ENCODE measurements at places on chromosomes 2 and 18.

DNA sequence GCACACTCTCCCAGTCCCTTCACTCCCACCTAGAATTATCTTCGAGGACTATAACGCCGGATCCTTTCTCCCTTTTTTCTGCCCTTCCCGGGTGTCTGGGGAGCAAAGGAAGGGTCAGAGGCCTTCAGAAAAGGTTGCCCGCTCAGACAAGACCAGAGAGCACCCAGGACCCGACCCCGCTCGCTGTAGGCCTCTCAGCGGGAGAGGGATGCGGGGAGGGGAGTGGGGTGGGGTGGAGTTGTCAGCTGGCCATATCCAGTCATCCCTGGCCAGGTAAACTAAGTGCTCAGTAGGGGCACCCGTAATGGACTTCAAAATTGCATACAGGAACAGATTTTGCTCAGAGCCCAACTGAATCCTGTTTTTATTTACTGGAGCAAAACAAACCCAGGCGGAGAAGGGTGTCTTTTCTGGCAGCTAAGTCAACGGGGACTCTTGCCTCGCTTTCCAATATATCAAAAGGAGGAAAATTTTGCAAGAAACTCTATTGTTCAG, 65.0 kb downstream of the NOL4 start:
- no peak for DNase-seq

- DNase-seq, result no peak
Observed at GRCh38 chr2:117917223-117917917, 96.5 kb downstream of the CCDC93 start.

DNA sequence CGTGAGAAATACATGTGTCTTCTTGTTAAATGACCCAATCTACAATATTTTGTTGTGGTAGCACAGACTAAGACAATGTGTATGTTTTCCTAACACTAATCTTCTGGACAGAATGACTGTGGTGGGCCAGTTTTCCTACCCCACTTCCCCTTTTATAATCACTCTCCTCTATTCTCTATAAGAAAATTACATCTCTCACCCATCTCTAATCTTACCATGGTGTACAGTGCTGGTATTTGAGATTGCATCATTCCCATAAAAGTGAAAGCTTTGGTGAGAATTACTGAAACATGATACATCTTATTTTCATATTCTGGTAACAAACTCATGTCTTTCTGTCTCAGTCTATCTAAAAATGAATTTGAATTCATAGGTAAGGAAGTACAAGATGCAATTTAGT, 40.5 kb downstream of the CAVIN2 start:
- no peak for DNase-seq

DNA sequence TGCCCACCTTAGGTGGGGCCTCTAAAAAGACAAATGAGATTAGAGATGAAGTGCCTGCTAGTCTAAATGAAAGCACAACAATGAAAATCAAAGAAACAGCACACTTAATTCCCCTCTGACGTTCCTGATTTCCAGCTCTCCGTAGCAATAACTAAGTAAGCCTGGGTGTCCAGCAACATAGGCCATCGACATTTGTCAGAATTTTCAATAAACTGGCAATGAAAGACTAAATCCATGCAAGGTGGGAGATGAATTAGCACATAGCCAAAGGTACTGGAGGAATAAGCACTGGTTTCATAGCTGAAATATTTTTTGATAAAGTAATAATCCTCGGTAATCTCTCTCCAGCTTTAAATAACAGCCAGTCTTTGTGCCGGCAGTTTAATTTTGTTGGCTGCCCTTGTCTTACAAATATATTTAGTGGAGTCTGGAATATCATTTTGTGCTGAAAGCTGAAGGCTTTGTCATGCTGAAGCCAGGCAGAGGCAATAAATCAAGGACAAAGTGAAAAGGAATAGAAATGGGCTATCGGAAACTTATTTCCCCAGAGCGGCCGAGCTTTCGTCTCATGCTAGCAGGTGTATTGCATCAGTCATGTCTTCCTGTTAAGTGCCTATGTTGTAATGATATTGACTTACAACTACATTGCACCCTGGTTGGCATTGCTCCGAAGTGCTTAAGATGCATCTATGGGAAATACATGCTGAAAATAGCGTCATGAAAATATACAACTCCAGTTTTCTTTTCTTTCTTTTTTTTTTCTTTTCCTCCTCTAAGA, 790.1 kb downstream of the CNTNAP5 start:
- DNase-seq, result no peak

DNA sequence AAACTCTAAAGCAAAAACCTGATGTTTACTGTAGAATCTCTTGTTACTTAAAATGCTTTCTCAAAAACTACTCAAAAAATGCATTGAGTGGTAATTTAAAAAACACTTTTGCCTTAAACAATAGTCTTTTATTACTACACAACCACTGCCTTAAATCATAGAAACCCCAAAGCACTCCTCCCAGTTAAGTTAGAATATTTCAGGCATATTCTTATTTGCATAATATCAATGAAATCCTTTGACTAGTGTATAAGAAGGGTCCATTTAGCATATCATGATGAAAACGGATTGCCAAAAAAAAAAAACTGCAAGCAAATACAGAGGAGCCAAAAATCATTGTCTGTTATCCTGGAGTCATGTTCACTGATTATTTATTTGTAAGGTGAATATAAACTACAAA, 119.2 kb downstream of the PTPRM start:
- DNase-seq, result no peak

GRCh38 chr2:128520340-128520739, 201.7 kb upstream of the HS6ST1 start:
- no peak for DNase-seq

- DNase-seq, result no peak
Observed at GRCh38 chr2:85582492-85582891, 1.7 kb upstream of the VAMP5 start.

- no peak for DNase-seq
Observed at GRCh38 chr2:187397886-187398285, 50.2 kb downstream of the CALCRL start.

DNA sequence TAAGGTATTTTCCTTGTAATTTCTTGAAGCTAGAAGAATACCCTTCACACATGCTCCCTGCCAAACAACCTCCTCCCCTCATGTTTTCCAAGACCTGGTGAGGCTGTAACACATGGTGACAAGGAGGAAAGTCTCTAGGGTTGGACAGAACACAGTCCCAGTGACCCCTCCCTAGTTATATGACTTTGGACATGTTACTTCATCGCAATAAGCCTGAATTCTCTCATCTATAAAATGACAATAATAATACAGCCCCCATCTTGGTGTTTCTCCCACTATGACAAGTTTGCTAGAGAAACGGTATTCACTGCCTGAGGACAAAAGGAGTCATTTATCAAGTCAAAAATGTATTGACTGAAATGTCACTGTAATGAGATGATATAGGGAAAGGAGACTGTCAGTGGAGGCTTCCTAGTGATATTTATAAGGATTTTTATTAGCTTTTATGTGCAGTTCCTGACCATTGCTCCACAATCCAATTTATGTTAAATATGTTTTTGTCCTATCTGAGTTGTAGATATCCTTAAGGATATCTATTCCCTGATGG, 464.4 kb downstream of the SUCLG1 start:
- DNase-seq, result no peak

GRCh38 chr2:142020368-142020767, 110.4 kb downstream of the LRP1B start:
- DNase-seq, result no peak

DNA sequence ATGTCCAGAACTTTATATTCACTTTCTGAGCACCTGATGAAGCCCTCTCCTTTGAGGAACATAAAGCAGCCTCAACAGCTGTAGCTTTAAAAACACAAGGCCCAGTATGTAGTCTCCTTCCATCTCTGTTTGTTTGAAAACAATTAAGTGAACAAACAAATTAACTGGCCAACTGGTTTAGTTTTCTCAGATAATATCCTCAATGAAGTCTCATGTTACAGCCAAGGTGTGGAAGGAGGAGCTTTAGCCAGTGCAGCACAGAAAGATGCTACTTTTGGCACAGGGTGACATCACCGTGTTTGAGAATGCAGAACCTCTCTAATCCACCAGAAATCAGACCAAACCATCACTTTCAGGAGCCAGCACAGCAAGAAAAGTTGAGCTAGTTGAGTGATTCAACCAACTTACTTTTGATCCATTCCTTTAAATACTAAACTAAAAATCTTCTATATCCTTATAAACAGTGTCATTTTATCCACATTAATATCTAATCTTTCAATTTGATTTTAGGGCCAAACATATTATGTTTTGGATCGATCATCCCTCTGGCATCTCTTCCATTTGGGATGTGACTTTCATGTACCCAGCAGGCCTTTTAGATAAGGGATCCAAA, 488.7 kb downstream of the ARHGAP15 start:
- DNase-seq, result no peak

- peak; percentile 82 for DNase-seq
Observed at GRCh38 chr2:71950256-71951082, 197.2 kb downstream of the CYP26B1 start.

DNA sequence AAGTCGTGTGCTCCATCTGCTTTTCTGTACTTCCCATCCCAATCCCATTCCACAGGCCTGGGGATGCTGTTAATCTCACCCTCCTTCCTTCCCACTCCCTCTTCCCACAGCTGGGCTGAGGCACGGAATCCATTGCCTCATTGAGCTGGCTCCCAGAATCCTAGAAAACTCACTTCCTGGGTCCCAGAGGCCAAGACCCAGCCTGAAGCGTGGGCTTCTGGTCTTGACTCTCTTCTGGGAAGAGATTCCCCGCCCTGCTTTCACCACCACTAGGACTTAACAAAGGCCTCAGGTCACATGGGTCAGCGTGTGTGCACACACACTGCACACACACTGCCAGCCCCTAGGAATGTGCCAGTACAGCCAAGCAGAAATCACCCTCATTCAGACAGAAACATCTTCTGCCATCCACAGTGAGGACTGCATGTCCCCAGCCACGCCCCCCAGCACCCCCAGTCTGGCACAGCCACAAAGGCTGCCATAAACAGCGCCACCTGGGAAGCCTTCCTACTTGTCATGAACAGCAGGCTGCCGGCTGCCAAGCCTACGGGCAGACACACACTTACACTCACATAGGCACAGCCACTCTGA, 165.8 kb downstream of the TNS1 start:
- DNase-seq, result peak; percentile 93

GRCh38 chr2:236588932-236589592, 19.4 kb downstream of the ACKR3 start:
- no peak for DNase-seq

- no peak for DNase-seq
Observed at GRCh38 chr18:21439431-21439846, 161.1 kb downstream of the ESCO1 start.

All from left ventricle myocardium superior (tissue), 1 donor.